Stimulated activated CD4-positive, alpha-beta T cell treated with anti-CD3 and anti-CD28 coated beads, TNF-alpha, amount 100 ng/mL, for 4 hours (primary cell): ENCODE measurements at places on chromosomes 11 and 22.

GRCh38 chr11:27397624-27398399, 34.8 kb upstream of the CCDC34 start:
- DNase-seq: no peak

DNA sequence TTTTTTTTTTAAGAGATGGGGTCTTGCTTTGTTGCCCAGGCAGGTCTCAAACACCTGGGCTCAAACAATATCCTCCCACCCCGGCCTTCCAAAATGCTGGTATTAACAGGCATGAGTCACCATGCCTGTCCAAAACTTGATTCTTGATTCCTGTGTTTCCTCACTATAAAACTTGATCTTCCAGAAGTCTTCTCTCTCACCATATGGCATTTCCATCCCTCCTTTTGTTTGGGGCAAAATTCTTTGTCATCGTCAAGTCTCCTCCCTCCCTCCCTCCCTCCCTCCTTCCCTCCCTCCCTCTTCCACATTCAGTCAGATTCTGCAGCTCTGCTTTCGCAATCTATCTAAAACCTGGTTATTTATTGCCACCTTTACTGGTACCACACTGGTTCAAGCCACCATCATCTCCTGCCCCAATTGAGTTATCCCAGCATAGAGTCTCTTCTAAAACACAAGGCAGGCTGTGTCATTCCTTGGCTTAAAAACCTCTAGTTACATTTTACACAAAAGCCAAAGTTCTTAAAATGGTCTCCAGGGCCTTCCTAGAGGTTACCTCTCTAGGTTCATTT, 65.0 kb upstream of the HORMAD2 start:
- no peak for DNase-seq

DNA sequence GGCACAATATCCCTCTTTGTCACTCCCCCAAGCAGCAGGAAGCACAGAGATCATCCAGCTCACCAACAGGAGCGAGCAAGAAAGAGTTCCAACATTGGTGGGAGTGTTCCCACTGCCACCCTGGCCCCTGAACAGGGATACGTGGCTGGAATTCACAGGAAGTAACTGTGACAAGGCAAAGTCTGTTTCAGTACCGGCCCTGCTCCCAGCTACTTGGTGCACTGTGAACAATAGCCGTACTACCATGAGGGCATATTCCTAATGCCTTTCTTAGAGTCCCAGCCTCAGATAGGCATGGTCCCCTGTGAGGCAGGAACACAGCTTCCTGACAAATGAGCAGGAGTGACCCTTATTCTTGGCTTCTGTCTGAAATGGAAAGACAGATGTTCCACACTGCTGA, 1.8 kb upstream of the SLC37A2 start:
- no peak for DNase-seq

- no peak for DNase-seq
Measured at GRCh38 chr11:36248436-36248835, 40.8 kb downstream of the COMMD9 start.

DNA sequence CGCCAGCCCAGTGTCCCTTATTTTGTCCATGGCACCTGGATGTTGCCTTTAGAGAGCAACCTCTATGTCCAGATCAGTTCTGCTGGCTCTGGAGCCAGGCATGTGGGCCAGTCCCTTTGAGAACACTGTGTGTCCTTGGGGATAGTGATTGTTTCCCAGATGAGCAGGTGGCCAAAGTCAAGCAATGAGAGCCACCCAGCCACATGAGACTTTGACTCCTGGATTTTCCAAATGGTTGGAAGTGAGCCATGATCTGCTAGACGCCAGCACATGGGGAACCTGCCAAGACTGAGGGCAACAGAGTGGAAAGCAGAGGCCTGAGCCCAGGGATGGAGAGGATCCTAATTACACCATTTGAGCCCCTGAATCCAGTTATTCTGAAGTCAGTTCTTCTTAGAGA, 479.8 kb downstream of the OPCML start:
- no peak for DNase-seq

- no peak for DNase-seq
Measured at GRCh38 chr11:118980191-118980881, 8.8 kb downstream of the FOXR1 start.

DNA sequence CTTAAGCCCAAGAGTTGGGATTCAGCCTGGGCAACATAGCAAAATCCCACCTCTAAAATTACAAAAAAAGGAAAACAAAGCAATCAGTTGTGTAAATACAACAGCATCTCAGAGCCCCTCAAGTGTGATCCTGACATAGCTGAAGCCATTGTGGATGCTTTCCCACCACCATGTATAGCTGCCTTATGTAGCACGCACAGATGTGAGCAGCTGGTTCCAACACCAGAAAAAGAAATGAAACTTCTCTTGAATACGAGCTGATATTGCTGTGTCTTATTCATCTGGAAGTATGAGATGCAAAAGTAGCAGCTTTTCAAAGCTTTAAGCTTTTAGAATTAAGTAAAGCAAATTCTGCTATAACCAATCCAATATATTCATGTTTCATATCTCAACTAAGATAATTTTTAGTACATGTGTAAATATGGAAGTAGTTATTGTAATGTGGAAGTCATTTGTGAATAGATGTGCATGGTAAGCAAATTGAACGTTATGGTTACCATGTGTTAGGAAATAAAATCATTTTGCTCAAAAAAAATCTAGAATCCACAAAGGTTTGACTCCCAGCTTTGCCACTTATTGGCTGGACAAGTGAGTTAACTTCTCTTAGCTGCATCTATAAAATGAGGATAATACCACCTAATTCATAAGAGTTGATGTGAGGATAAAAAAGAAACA, 63.2 kb downstream of the SGSM3 start:
- DNase-seq: no peak

GRCh38 chr11:117868088-117868487, 8.4 kb downstream of the FXYD6 start:
- no peak for DNase-seq
